ENCODE measurements at places on chromosomes 7 and 10. TPM values are rescaled to one million over a fixed set of nuclear protein-coding genes. Genes with fewer than 3 reads are reported as not detected.

Gene RBP4
- total RNA-seq, result not detected

Gene UPK3B
- total RNA-seq, result 0.52 TPM

Gene ACADSB
- 6.4 TPM for total RNA-seq

Gene KIAA1217
- total RNA-seq, result 0.21 TPM

Gene HOGA1
- total RNA-seq, result not detected

Gene ANTXRL
- not detected for total RNA-seq

Gene GLI3
- 0.10 TPM for total RNA-seq

Gene ACTL6B
- not detected for total RNA-seq

Gene HOXA4
- total RNA-seq, result not detected

Gene OR2A42
- 0.10 TPM for total RNA-seq

Gene PROSER2
- total RNA-seq, result 4.7 TPM

Gene MOSPD3
- 6.2 TPM for total RNA-seq

Gene WNT16
- total RNA-seq, result 0.21 TPM

Gene SPDYE2B
- 0.21 TPM for total RNA-seq

Gene LMTK2
- total RNA-seq, result 26.4 TPM

Gene C7orf57
- not detected for total RNA-seq

Gene BAMBI
- 1.9 TPM for total RNA-seq

Gene RBM28
- total RNA-seq, result 5.4 TPM

Gene SLC26A5
- not detected for total RNA-seq

Gene HYAL4
- total RNA-seq, result not detected

Gene CALD1
- total RNA-seq, result 2.1 TPM

Gene C10orf105
- 0.31 TPM for total RNA-seq

Gene PON2
- 7.6 TPM for total RNA-seq

Gene SFMBT2
- 22.8 TPM for total RNA-seq

Gene HHEX
- total RNA-seq, result 30.3 TPM

Gene MKI67
- 1.8 TPM for total RNA-seq

Gene CLDN12
- 1.4 TPM for total RNA-seq

Gene ANKRD7
- total RNA-seq, result 0.42 TPM

Gene CHST3
- total RNA-seq, result under 0.01 TPM

Gene CLDN4
- 0.10 TPM for total RNA-seq

Gene NFKB2
- 67.1 TPM for total RNA-seq

Gene ZNF138
- total RNA-seq, result 9.3 TPM

Gene GIMAP6
- 26.2 TPM for total RNA-seq

Gene NDUFA5
- total RNA-seq, result 53.7 TPM

Gene OLAH
- not detected for total RNA-seq

Gene NUTM2A
- total RNA-seq, result 0.84 TPM

Gene FAM200A
- 1.0 TPM for total RNA-seq

Gene ADCY1
- under 0.01 TPM for total RNA-seq

Gene TBXAS1
- total RNA-seq, result 67.8 TPM

Gene UNCX
- not detected for total RNA-seq

Gene BNIP3
- total RNA-seq, result 13.5 TPM

Gene AGAP9
- total RNA-seq, result 10.6 TPM

All from mononuclear cell (primary cell).